Frontal cortex (tissue), 4 donors: ENCODE measurements at places on chromosomes 11 and 22.

GRCh38 chr11:117459979-117460300 lies 132.3 kb downstream of the CEP164 start:
- no peak for DNase-seq

DNA sequence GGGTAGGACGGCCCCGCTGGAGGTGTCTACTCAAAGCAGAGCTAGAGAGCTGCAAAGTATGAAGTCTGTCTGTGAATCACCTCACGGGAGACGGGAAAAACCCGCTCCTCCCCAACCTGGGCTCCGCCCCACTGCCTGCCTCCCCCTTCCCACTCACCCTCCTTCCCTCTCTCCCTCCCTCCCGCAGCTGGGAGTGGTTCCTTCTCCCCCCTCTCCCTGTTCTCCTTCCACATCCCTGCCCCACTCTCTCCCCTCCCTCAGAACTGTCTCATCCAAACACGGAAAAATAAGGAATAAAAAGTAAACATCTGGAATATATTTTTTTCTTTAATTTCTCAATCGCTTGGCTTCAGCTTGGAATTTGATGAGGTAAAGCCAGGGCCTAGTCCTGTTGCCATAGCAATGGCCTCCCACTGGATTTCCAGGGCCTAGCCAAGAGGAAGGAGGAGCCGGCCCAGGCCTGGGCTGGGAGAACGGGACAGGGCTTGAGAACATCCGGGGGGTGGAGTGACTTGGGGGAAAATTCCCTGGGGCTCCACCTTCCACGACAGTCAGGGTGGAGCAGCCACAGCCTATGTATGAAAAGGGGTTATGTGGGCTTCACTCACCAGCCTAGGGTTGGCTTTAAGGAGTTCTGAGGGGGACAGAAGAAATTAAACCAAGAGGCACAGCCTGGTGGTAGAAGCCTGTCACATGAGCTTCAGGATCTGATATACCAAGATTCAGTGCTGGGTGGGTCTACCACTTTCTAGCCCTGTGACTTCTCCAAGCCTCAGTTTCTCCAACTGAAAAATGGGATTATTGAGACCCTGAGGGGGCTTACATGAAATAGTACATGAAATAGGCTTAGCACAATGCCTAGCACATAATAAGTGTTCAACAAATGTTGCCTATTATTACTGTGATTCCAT lies 2.2 kb downstream of the TNKS1BP1 start:
- DNase-seq: peak; percentile 76

- no peak for DNase-seq
Measured at GRCh38 chr11:119807841-119808240, 78.8 kb upstream of the NECTIN1 start.

DNA sequence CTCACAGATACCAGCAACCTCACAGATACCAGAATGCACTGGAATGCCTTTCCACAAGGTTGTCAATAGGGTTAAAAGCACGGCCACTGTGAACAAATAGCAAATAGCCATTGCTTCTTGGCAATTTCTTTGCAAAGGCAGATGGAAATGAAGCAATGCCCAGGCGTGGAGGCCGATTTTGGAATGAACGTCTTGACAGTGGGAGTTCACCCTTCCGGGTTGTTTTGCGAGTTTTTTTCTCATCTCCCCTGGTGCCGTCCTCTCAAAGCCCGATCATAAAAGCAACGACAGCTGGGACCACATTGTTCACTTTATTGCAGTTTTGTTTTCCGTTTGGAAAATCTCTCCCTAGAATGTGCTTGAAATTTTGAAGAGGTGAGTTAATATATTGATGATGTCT lies 38.0 kb upstream of the CD82 start:
- no peak for DNase-seq

DNA sequence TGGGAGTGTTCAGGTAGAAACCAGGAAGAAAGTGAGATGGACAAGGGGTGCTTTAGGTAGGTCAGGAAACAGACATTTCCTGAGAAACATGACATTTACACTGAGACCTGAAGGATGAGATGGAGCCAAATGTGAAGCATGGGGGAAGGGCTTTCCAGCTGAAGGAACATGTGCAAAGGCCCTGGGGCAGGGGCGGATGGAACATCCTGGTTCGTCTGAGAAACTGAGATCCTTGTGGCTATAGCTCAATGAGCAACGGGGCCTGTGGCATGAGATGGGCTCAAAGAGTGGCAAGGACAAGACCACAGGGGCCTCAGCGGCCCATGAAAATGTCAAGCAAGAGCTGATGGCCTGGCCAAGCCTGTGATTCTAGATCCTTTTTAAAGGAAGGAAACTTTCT lies 127.4 kb downstream of the DSCAML1 start:
- DNase-seq: no peak
